Activated CD4-positive, alpha-beta T cell treated with anti-CD3 and anti-CD28 coated beads, Interleukin-2, amount 50 U/mL, for 4 hours (primary cell): ENCODE measurements at places on chromosomes 5 and 9.

GRCh38 chr9:110320651-110321445 lies 16.8 kb downstream of the TXNDC8 start:
- no peak for DNase-seq

DNA sequence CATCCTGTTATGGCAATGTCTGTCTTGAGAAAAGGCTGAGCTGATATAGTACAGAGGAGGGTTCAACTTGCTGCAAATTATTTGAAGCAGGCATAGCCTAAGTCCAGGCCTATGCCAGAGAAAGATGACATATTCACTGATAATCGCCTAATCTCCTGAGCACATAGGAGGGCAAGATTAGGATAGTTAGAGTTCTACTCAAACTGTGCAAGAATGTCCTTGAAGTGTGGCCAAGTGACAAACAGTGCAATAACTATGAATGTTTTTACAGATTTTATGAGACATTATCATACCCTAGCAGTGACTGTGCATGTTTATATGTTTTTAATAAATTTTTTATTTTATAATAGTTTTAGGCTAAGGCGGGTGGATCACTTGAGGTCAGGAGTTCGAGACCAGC lies 96.2 kb downstream of the TSSK1B start:
- DNase-seq: no peak

GRCh38 chr5:109453251-109453650 lies 43.5 kb upstream of the PJA2 start:
- no peak for DNase-seq

- DNase-seq: no peak
Measured at GRCh38 chr5:163362840-163363371, 74.5 kb upstream of the CCNG1 start.

DNA sequence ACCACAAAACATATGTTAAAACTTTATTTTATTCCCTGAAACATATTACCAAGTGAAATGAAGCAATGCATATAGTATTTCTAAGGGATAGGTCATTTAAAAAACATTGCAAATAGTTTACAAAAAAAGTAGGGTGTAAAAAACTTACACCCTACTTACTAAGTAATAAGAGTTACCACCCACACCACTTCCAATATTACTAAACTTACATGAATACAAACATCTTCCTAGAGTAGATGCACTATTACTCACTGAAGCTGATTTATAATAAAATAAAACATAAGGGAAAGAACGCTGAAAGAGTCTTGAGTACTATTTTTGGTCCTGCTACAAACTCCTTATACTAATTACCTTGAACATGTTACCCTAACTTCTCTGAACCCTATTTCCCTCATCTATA lies 289.4 kb downstream of the HINT1 start:
- no peak for DNase-seq

DNA sequence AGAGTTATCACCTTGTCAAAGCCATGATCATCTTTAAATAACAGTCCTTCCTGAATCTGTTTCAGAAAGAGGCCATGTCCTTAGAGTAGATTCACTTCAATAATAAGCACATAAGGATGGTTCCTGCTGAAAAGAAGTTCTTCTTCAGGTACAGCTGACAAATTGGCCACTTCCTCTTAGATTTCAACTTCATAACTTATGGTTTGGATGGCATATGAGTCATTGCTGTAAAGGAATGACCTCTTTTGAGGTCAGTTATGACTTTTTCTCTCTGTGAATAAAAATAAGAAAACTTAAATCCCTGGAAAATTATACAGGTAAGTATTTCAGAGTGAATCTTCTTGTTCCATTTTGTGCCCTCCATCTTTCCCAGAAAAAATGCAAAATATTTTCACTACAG lies 555.3 kb upstream of the ZNF462 start:
- DNase-seq: no peak

- DNase-seq: no peak
Measured at GRCh38 chr5:169354921-169355320, 54.0 kb upstream of the SLIT3 start.

DNA sequence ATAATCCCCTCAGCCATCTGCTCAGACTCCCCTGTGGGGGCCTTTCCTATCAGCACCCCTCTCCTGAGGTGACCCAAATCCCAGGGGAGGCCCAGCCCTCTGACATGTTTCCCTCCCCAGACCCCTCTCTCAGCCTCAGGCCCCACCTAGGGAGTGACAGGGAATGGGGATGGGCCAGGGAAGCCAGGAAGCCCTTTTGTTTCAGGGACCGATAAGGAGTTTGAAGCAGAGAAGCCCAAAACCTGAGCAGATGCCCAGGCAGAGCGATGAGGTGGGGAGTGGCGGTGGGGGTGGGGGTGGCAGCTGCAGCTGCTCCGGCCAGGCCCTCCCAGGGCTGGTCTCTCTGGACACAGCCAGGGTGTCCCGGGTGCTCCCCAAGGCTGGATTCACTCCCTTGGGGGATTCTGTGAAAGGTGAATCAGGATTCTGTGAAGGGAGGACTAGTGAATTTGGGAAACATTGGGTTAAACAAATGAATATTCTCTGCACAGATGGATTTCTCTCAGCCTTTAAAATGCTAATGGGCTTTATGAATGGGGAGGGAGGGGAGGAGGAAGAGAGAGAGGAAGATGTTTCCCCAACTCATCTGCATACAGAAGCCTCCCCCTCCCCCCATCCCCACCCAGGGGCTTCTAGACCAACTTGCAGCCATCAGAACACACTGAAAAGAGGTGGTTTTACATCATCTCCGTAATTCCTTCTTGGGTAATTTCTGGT lies 17.4 kb downstream of the AKNA start:
- no peak for DNase-seq

GRCh38 chr9:78575771-78576170 lies 278.8 kb downstream of the PSAT1 start:
- DNase-seq: no peak

DNA sequence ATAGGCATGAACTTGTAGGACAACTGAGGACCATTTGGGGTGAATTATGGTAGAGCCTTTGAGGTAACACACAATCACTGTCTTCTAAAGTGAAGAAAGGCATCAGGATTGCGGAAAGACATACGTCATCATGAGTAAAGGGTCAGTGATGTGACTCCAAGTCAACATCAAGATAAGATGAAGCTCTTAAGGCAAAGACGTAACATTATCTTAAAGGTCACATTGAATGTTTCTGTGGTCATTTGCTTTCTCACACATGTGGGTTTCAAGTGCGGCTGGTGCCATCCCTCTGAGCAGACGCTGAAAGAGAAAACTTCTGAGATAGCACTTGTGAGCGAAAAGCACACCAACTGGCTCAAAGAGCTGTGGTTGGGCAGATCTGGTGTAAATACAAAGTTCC lies 63.3 kb upstream of the GRAMD2B start:
- DNase-seq: no peak

DNA sequence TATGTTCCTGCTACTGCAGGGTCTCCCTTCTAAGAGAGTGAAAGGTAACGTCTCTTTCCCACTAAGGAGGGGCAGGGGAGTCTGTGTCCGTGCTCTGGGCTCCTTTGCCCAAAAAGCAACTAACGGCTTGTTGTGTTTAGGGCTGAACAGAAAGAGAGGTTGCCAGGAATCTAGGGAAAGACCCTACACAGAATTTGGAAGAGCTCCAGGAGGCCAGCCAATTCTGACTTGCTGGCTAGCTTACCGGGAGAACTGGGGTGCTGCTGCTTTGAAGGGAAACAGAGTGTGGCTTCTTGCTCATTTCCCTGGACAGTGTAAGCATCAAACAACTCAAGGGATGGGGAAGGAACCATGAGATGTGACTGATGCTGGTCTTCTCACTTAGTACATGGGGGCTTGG lies 176.1 kb downstream of the GADD45G start:
- DNase-seq: no peak

- no peak for DNase-seq
Measured at GRCh38 chr5:17444496-17444895, 53.5 kb upstream of the TAF11L2 start.

- DNase-seq: no peak
Measured at GRCh38 chr5:23730023-23730422, 222.6 kb downstream of the PRDM9 start.

- DNase-seq: no peak
Measured at GRCh38 chr9:137650259-137650658, 31.5 kb downstream of the EHMT1 start.

- no peak for DNase-seq
Measured at GRCh38 chr5:159257629-159258283, 5.3 kb upstream of the UBLCP1 start.

- DNase-seq: no peak
Measured at GRCh38 chr9:112753725-112754124, 3.2 kb downstream of the SNX30 start.

- no peak for DNase-seq
Measured at GRCh38 chr5:57900381-57900944, 417.9 kb upstream of the ACTBL2 start.

DNA sequence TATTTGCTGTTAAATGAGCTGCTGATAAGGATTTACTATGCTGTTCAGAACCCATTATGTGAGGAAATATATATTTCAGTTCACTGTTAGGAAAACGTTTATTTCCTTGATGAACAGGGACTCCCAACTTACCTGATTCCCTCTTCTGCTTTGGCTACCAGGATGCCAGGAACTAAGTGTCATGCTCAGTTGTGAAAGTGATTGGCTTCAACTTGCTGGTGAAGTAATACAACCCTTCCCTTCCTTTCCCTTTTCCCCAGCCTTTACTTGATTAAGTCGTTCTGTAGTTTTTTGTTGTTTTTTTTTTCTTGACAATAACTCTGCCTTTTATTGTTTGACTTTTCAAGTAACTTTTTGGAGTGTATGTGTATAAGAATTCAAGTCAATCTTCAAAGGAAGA lies 309.3 kb downstream of the DOCK8 start:
- DNase-seq: no peak

- no peak for DNase-seq
Measured at GRCh38 chr9:28774433-28775235, 1201.4 kb upstream of the C9orf72 start.

DNA sequence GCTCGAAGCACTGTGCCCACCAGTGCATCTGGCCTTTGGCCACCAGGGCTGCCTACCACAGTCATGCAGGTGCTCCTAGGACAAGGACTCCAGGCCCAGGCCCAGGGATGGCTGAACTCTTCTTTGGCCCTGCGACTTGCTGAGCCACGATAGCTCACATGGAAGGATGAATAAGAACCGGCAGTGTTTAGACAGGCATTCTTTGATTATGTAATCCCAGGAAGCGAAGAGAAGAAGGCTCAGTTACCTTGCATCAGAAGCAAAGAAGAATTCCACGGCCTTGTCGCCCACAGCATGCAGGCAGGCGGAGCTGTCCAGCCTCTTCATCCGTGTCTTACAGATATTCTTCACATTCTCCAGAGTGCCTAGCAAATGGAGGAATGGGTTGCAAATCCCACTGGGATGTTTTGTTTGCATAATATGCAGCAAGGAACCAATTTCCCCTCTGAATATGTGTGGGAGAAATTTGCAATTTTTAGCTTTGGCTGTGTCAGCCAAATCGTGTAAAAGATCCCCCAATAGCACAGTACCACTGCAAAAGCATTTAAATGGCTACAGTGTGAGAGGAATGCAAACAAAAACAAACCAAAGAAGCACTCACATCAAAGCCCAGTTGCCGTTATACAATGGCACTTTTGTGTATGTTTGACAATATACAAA lies 29.1 kb downstream of the GFPT2 start:
- DNase-seq: no peak

- DNase-seq: no peak
Measured at GRCh38 chr9:30943446-30944224, 1440.8 kb upstream of the ACO1 start.

DNA sequence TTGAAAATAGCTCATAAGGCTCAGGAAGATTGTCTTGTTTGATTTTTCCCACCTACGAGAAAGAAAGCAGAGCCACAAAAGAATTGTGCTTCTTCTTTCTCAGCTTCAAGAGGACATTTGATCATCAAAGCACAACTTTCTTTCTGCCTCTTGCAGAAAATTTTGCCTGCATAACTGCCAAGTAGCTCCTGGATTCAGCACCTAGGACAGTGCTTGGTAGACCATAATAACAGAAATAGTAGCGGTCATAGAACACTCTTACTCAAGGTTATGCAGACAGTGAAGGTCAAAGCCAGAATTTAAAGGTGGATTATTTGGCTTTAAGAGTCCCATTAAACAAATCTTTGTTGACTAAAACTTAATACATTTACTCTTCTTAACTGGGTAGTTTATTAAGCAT lies 594.7 kb upstream of the CCNG1 start:
- DNase-seq: no peak

- no peak for DNase-seq
Measured at GRCh38 chr5:117455236-117456233, 880.9 kb upstream of the SEMA6A start.

- no peak for DNase-seq
Measured at GRCh38 chr5:169067751-169068173, 233.2 kb downstream of the SLIT3 start.

- DNase-seq: no peak
Measured at GRCh38 chr5:174837919-174838902, 113.8 kb downstream of the MSX2 start.

DNA sequence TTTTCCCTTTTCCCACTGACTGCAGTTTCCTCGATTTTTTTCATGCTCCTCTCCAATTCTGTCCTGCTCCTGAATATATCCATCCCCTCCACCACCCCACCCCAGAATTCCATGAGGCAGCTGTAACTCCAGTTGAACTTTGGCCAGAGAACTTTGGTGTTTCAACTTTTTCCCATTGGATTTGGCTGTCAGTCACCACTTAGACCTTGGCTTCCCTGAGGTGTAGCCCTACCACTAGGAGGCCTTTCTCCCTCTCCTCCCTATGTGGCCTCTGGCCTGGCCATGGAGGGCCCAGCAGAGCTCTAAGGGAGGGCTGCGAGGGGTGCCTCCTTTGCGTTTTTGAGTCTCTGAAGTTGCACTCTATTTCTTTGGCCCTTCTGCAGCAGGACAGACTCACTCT lies 261.3 kb downstream of the PIK3R1 start:
- DNase-seq: no peak

GRCh38 chr9:130245474-130245873 lies 20.1 kb upstream of the HMCN2 start:
- DNase-seq: no peak

DNA sequence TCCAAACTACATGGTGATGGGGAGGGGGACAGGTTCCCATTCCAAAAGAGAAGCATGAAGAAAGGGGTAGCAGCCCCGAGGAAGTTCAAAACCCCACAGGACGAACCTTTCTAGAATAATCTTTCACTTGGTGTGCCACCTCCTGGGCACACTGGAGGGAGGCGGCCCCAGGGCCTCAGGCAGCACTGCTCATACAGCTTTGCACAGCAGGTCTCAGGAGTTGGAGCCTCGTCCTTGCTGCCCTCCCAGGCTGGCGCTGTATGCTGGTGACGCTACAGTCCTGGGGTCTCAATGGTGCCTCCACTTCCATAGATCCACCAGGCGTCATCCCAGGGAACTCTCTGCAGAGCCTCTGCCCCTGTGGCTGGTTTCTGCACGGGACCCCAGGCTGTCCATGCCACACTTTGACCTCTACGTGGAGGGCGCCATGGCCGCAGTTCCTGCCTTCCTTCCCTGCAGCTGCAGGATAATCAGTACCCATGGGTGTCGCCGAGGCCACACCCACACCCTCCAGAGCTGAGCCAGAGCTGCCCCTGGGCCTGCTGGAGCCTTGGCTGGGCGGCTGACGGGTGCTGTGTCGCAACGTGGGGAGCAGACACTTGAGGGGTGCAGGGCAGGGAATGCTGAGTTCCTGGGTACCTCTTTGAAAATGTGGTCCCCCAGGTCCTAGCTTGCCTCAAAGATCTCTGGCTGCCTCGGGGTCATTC lies 95.3 kb downstream of the COL5A1 start:
- DNase-seq: no peak
